ENCODE measurements at places on chromosomes 2 and 18. TPM values are rescaled to one million over a fixed set of nuclear protein-coding genes. Genes with fewer than 3 reads are reported as not detected.

- DNase-seq: no peak
Measured at GRCh38 chr18:49646873-49647272, 85.0 kb downstream of the LIPG start.

DNA sequence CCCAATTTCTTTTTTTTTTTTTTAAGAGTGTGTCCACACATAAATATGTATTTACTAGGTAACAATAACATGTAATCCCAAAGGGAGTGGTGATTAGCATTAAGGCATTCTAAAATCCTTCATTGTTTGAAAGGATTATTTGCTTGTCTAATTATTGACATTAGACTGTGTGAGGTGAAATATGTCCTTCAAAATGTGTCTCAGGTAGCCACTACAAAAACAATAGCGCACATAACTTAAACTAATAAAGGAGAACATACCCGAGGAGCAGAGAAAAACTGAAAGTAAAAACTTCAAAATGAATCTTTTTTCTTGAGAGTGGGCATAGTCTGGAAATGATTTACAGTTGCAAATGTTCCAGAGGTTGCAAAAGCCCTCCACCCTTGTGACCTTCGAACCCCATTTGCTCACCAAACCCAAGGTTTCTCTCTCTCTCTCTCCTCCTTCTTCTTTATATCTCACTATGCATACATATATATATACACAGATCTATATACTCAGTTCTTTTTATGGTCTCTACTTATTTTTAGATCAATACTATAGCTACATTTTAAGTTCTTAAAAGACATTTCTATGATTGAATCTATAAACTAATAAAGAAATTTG, 24.4 kb upstream of the FRZB start:
- no peak for DNase-seq

DNA sequence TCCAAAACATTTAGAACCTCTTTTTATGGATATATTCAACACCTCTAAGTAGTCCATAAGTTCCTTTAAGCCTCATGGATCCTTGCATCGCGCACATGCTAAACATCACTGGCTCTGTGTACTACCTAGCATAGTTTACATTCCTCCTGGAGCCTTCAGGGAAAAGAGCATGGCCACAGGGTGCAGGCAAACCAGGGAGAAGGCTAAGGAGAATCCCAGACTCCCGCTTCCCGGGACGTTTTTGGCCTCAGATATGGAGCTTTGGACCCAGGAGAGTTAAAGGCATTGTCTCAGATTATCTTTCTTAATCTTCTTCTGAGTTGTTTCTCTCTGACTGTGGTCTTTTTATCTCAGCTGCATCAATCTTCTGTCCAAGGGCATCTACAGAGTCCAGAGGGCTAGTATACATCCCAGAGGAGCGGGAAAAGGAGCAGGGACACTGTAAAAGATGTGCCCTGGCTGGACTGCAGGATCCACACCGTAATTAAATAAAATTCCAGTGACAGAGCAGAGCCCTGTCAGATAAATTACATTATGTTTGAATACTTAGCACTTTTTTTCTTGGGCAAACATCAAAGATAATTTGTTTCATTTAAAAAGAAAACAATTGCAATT, 36.9 kb downstream of the RIT2 start:
- DNase-seq: no peak

DNA sequence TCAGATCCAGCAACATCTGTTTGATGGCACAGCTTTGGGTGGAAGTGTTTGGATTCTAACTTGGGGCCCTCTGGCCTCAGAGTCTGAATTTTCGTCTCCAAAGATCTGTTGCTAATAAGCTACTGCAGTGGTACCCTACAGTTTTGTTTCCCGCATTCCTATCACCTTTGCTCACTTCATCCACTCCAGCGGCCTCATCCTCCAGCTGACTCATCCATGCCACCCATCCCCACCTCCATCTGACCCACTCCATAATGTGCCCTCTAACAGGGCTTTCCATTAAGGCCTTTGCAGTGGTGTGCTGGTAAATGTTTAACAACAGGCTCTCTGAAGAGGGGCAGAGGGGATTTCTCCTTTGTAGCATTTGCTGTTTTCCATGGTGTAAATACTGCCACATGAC, 225.5 kb downstream of the TGIF1 start:
- DNase-seq: no peak

- DNase-seq: no peak
Measured at GRCh38 chr2:12083081-12083581, 336.7 kb downstream of the LPIN1 start.

DNA sequence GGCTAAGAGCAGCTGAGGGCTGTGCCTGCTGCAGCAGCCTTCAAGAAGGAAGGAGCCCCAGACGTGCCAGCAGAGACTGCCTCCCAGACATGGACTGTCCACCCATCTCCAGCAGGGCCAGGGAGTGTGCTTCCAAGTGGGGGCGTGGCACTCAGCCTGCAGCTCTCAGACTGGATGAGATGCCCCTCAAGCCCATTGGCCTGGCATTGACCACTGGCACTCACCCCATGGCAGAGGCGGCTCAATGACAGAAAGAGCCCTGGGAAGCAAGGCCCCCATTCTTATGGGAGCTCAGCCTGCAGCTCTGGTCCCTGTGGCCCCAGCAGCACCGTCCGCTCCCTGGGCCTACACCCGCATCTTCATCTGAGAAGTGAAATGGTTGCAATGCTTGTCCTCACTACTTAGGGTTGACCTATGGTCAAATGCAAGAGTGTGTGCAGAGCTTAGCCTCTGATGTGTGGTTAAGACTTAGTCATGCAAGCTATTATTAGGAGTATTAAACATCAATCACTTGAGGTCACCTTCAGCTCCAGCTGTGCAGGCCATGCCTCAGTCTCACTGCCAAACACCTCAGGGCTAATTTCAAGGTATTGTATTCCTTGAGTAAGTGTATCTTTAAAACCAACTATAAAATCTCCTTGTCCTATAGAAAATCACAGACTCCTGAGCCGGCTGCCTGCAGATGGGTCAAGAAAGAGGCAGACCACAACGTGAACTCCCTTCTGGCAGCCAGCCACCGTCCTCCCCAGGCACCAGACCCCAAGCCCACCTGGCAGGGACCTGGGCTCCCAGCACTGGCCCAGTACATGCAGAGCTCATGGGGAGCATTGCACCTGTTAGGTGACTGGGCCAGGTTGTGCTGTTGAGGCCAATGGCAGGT, 194.8 kb downstream of the NDUFA10 start:
- peak; percentile 28 for DNase-seq

GRCh38 chr2:142724713-142725349, 152.6 kb upstream of the KYNU start:
- no peak for DNase-seq

DNA sequence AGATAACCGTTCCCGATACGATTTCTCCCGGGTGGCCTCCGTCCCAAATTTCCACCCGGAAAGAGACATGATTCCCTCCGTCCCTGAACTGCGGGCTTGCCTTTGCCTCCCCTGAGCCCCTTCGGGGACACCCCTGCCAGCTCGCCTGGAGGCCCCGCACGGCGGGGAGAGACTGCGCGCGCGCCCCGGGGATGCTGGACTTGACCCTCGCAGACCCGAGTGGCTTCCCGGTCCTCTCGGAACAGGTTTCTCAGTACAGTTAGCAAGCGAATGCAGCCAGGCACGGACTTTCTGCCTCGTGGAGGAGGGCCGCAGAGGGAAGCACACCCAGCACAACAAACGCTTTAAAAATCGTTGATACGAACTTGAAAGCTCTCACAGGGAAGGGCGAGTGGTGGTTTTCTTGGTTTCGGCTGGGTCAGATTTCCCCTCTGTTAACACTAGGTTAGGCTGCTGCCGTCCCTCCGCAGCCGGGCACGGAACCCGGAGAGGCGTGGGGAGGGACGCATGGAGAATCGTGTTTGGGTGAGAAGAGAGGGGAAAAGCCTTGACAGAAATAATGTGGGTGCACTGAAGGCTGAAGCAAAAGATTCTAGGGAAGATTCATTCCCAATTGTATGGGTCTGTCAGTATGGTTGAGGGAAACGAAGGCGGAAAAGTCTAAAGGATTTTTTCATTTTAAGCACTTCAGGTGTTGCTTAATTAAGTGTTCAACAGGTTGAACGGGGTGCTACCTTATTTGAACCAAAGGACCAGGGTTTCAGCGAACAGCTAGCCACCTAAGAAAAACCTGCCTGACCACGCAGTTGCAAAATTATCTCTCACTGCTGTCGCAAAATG, 916 bp downstream of the TNFRSF11A start:
- DNase-seq: peak; percentile 23

DNA sequence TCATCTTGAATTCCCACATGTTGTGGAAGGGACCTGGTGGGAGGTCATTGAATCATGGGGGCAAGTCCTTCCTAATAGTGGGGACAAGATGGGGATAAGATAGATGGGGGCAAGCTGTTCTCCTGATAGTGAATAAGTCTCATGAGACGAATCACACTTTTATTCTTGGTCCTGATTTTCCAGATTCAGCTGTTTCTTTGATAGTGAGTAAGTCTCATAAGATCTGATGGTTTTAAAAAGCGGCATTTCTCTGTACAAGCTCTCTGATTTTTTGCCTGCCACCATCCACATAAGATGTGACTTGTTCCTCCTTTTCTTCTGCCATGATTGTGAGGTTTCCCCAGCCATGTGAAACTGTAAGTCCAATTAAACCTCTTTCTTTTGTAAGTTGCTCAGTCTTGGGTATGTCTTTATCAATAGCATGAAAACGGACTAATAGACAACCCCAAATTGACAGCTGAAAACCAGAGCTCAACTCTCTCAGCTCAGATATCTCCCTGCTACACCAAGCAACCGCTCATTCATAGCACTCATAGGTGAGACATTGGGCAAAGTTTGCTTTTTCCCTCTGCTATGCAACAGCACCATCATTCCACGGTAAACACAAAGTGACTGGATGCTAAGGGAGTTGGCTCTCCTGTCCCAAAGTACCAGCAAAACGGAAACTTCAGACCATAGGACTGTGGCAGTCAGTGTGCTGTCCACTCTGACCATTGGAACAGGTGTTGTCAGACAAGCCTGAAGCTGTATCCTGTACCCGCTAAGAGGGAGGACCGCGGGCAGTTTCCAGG, 44.9 kb upstream of the TBC1D8 start:
- no peak for DNase-seq

DNA sequence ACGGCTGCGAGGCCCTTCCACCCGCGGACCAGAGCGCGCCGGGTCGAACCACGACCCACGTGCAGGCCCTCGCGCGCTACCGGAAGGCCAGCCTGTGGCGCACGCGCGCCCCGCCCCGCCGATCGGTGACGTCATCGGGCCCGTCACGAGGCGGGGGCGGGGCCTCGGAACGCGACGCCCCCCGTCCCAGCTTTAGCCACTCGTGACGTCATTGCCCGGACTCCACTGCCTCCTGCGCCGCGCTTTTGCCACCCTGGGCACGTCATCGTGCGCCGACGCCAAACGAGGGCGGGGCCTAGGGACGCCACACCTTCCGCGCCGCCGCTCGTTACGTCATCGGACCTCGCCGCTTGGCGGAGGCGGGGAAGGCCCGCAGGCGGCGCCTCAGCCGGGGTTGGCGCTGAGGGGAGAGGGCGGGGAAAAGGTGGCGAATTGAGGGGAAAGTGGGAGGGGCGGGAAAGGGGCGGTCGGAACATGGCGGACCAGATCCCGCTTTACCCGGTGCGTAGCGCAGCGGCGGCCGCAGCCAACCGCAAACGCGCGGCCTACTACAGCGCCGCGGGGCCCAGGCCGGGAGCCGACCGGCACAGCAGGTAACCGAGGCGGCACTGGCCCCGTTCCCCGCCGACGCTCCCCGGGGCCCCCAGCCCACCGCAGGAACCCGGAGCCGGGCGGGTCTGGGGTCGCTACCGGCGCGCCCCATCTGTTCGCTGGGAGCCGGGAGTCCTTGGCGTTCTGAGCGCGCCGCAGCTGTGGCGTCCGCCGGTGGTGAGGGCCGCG, at the start of gene ATP9B:
Gene ATP9B, plus strand, starts transcription at position 458 of the 780 bp plus-strand sequence. Its CDS starts 17 bp downstream, at position 475.
- DNase-seq: peak; percentile 99

DNA sequence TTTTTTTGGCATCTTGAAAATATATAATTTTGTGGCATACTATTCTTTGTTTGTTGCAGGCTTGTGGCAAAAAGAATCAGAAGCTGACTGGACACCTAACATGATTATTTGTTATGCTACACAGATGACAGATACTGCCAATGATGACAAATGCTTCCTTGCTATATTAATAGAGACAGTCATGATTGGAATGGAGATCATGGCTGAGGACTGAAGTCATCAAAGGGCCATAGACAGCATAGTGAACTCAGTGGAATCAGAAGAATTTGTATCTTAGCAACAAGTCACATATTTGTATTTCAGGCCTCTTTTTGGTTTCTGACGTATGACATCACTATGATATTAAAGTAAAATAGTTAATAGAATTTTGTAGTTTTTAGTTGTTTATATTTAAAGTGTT, 1003.8 kb upstream of the DDX18 start:
- no peak for DNase-seq

DNA sequence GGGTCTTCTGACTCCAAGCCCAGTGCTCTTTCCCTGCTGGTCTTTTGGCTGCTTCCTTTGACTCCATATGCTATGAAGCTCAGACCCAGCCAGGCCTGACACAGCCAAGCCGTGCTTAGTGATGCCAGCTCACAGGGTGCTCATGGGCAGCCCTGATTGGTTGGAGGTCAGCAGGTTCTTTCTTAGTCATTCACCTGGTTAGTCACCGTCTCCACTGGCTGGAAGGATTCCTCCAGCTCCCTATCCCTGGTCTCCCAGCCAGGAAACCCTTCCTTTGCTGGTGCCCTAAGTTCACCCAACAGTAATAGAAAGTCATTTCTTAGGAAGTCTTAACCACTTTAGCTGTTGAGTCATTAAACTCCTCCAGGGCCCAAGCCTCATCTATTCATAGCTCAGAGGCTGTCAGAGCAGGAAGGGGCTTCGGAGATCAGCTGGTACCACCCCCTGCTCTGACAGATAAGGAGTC, 3.9 kb downstream of the KCNK3 start:
- no peak for DNase-seq

DNA sequence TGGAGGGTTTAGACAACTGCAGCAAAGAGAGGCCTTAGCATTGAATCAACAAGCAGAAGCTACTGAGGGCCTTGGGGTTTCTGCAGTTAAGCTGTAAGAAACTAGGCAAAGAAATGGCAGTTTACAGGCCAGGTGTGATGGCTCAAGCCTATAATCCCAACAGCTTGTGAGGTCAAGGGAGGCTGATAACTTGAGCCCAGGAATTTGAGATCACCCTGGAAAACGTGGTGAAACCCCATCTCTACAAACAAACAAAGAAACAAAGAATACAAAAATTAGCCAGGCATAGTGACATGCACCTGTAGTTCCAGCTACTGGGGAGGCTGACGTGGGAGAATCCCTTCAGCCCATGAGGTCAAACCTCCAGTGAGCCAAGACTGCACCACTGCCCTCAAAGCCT, 421.6 kb upstream of the CHST9 start:
- no peak for DNase-seq

GRCh38 chr2:174631009-174631981, 33.7 kb upstream of the WIPF1 start:
- DNase-seq: peak; percentile 40

GRCh38 chr2:113848758-113849415, 41.0 kb upstream of the ACTR3 start:
- DNase-seq: no peak

Gene ARHGEF33
- total RNA-seq: not detected

Gene FSHR
- total RNA-seq: not detected

Gene ELOA2
- total RNA-seq: not detected

Gene OSBPL6
- 0.03 TPM for total RNA-seq

Gene SOX11
- 0.05 TPM for total RNA-seq

Gene PSMA8
- total RNA-seq: not detected

Data from SJSA1 (cell line).